ENCODE measurements at places on chromosomes 1 and 21.

- peak; percentile 0 for DNase-seq
Measured at GRCh38 chr1:118716775-118717174, 271.4 kb downstream of the TBX15 start.

DNA sequence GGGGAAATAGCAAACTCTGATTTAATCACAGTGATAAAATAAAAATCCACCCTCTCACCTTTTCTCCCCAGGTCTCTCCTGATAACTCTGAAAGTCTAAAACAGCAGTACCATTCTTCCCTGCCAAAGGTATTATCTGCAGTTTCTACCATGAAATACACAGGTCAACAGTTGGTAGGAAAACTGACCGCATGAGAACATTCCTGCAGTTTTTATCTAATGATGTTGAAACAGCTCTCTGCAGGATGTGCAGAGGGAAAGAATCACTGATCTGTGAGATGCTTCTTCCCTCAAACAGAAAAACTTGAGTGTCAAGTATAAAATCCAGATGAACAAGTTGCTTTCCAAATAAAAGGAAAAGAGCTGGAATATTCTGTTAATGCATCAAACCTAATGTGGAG, 39.1 kb downstream of the KCNJ6 start:
- DNase-seq = no peak

GRCh38 chr21:41783476-41784180, 16.8 kb upstream of the RIPK4 start:
- DNase-seq = peak; percentile 80

DNA sequence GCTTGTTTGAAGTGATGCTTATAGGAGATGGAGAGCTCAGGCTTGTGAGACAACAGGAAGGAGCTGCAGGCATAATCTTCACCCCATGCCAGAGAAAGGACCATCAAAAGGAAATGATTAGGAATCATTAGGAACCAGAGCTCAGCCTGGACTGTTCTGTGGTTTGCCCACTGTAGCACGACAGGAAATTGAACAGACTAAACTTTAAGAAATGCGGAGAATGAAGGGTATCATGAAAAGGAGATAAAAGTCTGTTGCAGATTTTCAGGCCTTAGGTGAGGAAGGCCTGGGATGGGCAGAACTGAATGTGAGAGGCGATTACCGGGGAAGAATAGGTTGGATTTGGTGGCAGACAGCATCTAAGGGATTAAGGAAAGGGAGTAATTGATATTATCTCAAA, 292.0 kb upstream of the PLXNA2 start:
- DNase-seq = no peak

- no peak for DNase-seq
Measured at GRCh38 chr1:172206256-172206655, 214.2 kb upstream of the C1orf105 start.

GRCh38 chr1:87113313-87113712, 198.9 kb downstream of the HS2ST1 start:
- no peak for DNase-seq
